ENCODE measurements at places on chromosomes 6 and 20. TPM values are rescaled to one million over a fixed set of nuclear protein-coding genes. Genes with fewer than 3 reads are reported as not detected.
A peak's percentile ranks its signal among the peaks of the same experiment; 100 is the strongest.

Gene ULBP1
- 1.2 TPM for total RNA-seq

- ATAC-seq = peak; percentile 44
Measured at GRCh38 chr6:46062312-46062711, 46.7 kb upstream of the CLIC5 start.

DNA sequence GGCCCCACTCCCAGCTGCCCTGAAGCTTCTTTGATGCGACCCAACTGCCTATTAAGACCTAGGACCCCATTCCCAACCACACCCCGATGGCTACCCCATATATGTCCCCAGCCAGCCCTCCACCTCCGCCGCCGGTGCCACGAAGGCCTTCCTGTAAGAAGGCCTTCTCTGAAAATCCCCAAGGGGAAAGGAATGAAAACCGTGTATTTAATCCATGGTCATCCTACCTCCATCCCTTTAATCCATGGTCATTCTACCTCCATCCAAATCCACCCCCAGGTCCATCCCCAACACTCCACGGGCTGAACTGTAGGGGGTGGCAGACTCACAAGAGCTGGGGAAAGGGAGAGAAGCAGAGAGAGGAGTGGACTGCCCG lies 545 bp upstream of the VSX1 start:
- no peak for ATAC-seq

Gene IMPG1
- total RNA-seq = not detected

DNA sequence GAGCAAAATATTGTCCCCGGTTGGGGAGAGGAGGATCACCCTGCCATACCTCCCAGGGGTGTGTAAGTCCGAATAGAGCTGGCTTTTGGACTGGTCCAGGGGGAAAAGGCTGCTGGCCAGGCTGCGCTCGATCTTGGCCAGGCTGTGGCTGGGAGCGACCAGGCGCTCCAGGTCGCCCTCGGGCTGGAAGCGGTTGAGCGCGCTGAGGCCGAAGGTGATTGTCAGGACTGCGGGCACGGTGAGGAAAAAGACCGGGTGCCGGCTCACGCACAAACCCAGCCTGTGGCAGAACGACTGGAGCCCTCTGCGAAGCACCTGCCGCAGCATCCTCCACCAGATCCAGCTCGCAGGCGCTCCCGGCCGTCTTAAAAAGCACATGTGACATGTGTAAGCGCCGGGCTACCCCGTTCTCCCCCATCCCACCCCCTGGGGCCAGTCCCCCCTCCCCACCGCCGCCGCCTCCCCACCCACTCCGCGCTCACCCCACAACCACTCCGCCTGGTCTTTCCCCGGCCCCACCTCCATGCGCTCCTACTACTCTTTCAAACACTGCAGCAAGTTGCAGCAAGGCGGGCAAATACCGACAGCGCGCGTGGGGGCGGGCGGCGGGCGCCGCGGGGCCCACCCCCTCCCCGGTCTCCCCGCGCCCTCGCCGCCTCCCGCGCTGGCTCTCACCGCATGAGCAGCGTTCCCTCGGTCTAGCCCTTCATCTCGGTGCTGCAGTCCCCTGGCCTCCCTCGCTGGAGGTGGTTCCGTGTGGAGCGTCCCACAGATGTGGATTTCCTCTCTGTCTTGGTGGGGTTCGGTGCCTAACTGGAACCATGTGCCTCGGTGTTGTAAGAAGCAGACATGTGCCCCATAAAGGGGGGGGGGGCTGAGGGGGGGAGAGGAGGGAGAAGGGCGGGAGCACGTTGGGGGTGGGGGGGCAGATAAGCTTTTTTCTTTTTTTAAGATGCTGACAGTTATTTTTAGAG lies 42.4 kb downstream of the PTCHD4 start:
- ATAC-seq = peak; percentile 59

- ATAC-seq = no peak
Measured at GRCh38 chr6:116221067-116221466, 32.8 kb downstream of the TSPYL4 start.

Gene CDH4
- not detected for total RNA-seq

Gene GTSF1L
- not detected for total RNA-seq

DNA sequence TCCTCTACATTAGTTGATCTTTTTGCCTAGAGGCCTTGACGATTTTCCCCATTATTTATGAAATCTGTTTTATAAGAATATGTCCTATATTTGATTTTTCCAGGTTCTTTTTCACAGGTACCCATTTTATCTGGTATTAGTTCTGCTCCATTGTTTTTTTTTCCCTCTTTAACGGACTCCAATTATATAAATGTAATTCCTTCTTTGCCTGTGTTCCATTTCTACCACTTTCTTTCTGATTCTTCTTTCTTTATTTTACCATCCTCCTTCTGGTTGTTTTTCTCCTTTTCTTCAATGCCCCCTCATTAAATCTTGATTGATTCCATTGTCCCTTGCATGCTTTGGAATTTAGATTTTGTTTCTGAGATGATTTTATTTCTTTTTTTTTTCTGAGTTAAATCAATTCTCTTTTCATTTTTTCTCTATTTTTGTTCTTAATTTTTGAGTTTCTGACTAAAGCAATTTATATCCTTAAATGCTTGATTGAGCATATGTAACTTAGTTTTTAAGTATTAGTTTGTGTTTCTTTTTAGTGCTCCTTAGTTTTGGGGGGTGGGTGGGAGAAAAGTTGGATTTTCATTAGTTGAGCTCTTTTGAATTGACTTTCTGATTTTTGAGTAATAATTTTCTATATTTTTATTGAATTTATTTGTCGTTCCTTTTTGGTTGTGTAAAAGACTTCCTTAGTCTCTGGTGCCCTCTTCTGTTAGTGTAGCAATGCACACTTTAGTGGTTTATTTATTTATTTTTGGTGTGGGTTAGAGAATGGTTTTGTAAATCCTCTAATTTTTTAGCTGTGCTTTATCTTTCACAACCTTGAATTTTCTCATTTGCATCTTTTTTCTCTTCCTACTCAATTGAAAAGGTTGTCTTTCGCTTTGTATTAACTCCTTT lies 140.8 kb downstream of the FARS2 start:
- ATAC-seq = no peak

DNA sequence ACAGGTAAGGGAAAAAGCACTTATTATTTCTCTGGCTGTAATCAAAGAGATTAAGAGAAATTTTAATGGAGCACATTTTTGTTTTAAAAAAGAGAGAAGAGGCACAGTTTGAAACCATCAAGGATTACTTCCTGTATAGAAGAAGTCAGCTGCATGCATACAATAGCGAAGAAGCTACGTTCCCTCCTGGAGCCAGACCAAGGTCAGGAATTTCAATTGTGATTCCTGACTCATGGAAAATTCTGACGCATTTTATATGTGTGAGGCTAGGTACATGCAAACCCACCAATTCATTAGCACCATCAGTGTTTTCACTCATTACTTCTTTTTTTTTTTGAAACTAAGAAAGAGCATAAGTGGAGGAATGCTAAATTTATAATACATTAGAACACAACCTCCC lies 232.7 kb upstream of the SGK1 start:
- ATAC-seq = no peak

GRCh38 chr20:43160941-43161340 lies 28.8 kb downstream of the PTPRT start:
- ATAC-seq = no peak

Gene CCM2L
- total RNA-seq = 1.2 TPM

DNA sequence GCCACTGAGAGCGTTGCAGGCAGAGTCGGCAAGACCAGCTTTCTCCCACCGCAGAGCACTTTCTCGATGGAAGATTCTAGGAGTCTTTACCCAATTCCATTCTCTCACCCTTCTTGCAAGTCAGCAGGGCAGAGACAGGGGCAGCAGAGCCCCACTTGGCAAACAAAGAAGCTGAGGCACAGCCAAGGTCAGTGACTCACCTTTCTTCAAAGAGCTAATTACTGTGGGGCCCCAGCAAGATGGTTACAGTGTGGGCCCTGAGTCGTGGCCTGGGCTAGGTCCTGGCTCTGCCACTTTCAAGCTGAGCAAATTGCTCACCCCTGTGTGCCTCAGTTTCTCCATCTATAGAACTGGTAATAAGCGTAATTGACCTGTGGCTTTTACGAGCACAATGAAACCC lies 277.0 kb downstream of the PREX1 start:
- ATAC-seq = no peak

GRCh38 chr20:7596541-7596940 lies 343.7 kb downstream of the HAO1 start:
- ATAC-seq = no peak

DNA sequence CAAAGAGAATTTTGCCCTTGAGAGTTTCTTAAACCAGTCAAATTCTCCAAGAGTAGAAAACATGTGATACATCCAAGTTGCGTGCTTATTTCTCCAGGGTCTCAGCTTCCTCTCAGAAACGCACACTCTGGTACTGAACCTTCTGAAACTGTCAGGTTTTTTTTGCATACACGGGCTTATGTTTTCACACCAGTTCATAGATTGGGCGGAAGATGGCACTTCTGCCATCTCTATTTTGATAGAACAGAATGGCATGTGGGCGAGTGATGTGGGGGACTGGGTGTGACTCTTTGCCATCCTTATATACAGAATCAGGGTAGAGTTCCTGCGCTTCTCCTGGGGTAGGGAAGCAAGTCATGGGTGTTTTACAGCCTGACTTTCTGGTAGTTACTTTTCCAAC lies 56.4 kb downstream of the ADTRP start:
- ATAC-seq = no peak

DNA sequence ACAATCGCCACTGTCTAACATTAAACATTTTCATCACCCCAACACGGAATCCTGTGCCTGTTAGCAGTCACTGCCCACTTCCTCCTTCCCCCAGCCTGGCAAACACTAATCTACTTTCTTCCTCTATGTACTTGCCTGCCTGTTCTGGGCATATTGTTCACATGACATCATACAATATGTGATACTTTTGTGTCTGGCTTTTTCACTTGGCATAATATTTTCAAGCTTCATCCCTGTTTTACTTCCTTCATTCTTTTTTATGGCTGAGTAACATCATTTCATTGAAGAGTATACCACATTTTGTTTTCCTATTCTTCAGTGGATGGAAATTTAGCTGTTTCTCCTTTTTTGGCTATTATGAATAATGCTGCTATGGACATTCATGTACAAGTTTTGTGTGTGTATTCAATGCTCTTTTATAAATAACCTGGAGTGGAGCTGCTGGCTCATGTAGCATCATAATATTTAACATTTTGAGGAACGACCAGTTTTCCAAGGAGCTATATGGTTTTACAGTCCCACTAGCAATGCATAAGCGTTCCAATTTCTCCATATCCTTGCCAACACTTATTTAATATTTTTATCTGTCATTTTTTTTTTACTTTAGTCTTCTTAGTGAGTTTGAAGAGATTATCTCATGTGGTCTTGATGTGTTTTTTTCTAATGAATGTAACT lies 360.1 kb downstream of the HDGFL1 start:
- ATAC-seq = no peak

DNA sequence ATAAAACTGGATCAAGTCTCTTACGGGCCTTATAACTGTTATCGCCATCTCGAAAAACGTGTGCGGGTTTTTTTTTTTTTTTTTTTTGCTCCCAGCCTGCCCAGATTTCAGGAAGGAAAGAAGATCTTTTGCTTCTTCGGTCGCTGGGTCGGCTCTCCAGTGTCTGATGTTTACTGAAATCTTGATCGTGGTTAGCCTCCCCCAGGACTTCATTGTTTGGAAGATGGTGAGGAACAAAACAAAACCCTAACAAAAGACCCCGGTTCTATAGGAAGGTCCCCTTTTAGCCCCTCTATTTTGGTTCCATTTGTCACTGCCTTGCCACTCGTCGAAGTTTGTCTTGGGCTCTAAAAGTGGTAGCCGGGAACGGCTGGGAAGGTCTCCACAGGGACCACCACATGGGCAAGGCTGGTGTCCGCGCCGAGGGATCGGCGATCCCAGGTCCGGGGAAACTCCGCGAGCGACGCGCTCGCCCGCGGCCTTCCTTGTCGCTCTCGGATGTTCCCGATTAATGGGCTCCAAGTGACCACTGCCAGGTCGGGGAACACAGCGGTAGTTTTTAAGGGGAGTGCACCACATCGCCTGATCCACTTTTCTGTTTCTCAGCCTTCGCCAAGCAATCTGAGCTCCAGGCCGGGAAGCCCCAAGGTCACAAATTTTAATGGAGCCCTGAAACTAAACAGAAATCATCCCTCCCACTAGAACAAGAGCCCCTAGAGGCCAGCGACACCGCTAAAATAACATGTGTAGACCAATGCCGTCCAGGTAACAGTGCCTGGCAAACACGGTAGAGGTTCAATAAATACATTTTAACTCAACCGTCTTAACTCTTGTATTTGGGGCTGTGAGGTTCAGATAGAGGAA lies 27.0 kb downstream of the TRIM27 start:
- peak; percentile 41 for ATAC-seq

DNA sequence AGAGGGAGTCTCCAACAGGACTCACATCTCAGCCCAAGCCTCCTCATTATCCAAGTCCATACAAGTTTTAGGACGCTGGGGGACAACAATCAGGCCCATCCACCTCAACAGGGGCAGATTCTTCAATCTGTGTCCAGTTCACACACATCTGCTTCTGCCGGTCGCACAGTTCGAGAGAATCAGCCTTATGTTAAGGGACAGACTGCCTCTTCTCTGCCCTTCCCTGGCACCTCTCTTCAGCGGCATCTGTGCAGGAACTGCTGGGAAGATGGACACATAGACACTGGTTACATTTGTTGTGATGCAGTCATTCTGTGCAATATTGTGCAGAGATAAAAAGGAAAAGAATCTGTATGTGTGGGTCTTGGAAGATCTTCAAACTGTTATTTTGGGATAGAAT lies 21.0 kb downstream of the ULBP1 start:
- ATAC-seq = no peak

Gene OVOL2
- total RNA-seq = 11.0 TPM

DNA sequence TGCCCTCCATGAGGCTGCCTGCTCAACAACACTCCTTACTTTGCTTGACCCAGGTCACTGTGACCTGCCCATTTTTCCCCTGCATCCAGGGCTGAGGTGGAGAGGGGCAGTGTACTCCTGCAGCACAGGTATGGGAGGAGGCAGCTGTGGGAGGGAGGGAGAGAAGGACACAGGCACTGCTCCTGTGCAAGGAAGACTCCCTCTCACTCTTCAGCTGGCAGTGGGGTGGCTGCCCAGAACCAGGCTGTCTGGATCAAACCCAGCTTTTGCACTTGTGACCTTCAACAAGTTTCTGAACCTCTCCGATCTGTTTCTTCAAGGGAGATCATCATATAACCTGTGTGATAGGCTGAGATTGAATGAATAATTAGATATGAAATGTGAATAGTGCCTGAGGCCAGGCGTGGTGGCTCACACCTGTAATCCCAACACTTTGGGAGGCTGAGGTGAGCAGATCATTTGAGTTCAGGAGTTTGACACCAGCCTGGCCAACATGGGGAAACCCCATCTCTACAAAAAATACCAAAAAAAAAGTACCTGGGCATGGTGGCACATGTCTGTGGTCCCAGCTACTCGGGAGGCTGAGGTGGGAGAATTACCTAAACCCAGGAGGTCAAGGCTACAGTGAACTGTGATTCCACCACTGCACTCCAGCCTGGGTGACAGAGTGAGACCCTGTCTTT lies 14.1 kb downstream of the TGIF2 start:
- ATAC-seq = no peak

Gene GNRH2
- not detected for total RNA-seq

Gene E2F1
- total RNA-seq = 3.7 TPM
